COLO829 (cell line): ENCODE measurements at places on chromosomes 11 and 22.

- no peak for DNase-seq
Measured at GRCh38 chr11:19868281-19868821, 155.7 kb downstream of the NAV2 start.

DNA sequence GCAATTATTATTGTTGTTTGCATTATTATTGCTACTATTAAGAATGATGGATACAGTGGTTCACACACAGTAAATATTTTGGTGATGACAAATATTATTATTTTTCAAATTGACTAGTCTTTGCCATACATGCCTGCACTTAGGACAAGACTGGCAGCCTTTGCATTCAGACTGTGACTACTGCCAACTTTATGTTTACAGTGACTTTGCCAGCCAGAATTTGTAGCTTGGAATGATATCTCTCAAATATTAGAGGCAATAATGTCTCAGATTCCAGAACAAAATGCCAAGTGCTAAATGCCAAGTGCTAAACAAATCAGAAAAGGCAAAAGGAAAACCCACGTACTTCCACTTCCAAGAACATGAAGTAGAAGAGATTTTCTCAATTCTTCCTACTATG is 823.1 kb downstream of the DLG2 start:
- no peak for DNase-seq

- DNase-seq: no peak
Measured at GRCh38 chr11:45213316-45213665, 66.9 kb downstream of the PRDM11 start.

DNA sequence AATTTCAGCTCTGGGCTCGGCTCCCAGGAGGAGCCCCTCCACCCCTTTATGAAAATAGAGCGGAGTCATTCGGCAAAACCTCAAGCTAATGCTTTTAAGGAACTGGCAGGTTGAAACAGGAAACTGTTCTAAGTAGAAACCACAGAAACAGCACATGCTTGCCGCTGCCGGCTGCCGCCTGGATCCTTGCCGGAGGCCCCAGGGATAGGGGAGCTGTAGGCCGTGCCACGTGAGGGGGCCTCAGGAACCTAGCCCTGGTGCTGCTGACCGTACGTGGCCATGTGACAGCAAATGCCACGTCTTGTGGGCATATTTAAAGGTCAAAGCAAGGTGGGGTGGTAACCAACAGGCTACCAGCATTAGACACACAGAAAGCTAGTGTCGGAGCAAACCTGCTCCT is 77.9 kb upstream of the TIMP3 start:
- DNase-seq: peak; percentile 87

DNA sequence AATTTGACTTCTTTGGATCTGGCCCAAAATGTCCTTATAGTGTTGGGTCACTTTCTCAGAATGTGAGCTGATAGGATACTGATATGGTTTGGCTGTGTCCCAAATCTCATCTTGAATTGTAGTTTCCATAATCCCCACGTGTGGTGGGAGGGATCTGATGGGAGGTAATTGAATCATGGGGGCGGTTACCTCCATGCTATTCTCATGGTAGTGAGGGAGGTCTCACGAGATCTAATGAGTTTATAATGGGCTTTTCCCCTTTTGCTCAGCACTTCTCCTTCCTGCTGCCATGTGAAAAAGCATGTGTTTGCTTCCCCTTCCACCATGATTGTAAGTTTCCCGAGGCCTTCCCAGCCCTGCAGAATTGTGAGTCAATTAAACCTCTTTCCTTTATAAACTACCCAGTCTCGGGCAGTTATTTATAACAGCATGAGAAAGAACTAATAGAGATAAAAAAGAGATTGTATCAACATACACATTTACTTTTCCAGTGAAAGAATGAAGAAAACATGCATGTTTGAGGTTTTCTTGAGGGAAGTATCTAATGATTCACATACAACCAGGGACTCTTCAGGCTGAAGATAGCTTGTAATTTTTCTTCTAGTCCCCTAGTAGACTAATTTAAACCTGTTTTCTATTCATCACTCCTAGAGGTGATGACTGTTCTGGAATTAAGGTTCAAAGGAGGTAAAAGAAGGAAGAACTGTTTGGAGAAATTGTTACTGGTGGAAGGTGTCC is 17.3 kb upstream of the CSTF3 start:
- DNase-seq: no peak

GRCh38 chr11:13720940-13721339 is 52.5 kb downstream of the FAR1 start:
- DNase-seq: peak; percentile 4

DNA sequence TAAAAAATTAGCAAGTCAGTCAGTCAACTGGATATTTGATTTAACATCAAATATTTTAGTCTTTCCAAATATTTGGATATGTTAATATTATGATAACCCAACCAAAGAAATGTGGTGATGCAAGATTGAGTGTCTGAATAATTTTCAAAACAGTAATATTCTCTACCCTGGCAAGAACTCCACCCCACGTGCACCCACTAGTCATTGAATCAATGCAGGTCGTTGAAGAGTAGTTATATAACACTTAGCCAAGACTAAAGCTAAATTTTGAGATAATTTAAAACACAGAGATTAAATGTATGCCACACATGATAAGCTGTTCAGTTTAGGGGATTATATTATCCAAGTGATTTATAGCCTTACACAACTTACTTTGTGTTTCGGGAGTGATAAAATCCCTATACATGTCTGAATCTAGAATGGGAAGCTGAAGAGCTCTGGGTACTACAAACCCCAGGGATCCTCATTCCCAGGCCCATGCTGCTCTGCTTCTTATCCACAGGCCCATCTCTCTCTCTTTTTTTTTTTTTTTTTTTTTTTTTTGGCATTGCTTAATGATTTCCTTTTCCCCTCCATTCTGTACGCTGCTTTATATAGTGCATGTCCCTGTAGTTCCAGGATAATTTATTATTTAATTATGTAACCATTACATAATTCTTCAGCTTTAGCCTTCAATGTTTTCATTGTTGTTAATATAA is 392.9 kb downstream of the NTM start:
- no peak for DNase-seq

GRCh38 chr11:33885338-33886005 is 6.4 kb downstream of the LMO2 start:
- no peak for DNase-seq

- DNase-seq: peak; percentile 65
Measured at GRCh38 chr11:104772806-104773241, 125.4 kb downstream of the CASP12 start.

- no peak for DNase-seq
Measured at GRCh38 chr11:45048870-45049691, 97.4 kb upstream of the PRDM11 start.

DNA sequence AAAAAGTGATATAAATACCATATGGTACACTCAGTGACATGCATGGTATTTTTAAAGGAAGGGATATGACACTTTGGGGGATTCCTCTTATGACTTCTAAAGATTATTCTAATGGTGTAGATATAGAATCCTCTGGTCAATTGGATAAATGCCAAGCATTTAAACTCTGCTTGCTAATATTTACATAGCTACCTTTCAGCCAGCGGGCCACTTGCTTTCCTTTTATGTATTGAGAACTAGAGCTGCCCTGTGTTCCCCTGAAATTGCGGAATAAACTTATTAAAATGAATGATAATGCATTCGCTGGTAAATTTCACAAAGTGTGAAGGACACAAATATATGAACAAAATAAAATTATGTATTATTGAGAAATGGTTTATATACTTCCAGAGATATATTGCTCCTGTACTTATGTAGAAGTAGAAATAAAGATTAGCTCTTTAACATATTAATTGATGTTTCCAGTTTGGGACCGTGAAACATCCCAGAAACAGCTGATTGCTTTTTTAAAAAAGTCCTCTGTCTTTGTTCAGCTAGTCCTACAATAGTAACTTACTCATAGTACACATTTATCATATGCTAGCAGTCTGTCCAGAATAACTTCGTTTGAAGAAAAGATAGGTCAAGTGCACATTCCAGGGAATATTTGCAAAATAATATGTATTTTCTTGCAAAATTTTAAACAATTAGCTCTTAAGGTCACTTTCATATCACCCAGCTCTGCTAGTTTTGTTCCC is 40.1 kb upstream of the CARD18 start:
- no peak for DNase-seq

GRCh38 chr11:67605231-67606011 is 1.3 kb upstream of the NDUFV1 start:
- no peak for DNase-seq
